SW480 (cell line): ENCODE measurements at places on chromosomes 3 and 15.

- DNase-seq, result peak; percentile 86
Observed at GRCh38 chr3:46163556-46164041, 44.5 kb downstream of the CCR1 start.

- DNase-seq, result no peak
Observed at GRCh38 chr15:72272997-72273352, 621 bp upstream of the PARP6 start.

DNA sequence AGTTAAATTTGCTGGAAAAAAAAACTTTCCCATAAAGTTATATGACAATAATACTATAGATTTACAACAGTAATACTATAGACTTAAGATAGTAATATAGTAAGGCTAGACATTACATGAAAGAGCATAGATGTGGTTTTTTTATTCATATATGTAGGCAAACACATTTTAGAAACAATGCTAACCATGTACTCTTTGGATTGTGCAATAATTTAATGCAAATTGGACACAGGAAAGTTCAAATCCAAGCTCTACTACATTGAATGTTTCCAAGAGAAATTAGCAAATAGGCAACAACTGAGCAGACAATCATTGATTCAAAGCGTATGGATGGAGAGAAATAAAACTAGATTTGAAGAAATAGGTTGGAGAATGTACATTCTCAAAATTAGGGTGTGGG lies 469.2 kb downstream of the CNTN3 start:
- no peak for DNase-seq

GRCh38 chr3:63960048-63960711 lies 48.0 kb upstream of the SCAANT1 start:
- peak; percentile 30 for DNase-seq

DNA sequence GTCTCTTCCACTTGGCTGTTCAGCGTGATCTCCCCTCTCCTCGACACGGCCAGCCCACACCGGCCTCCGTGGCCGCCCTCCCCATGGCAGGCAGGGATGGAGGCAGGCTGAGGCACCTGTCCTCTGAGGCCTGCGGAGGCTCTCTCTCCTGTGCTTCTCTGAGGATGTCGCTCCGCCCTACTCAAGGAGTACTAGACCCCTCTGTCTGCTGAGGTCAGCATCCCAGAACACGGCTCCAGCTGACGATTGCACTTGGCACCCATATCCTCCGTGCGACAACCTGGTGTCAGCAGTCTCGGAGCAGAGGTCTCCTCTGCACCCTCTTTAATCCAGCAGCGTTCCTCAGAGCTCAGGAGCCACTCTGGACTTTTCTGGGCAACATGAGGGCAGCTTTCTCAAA lies 322.6 kb downstream of the OCA2 start:
- no peak for DNase-seq

DNA sequence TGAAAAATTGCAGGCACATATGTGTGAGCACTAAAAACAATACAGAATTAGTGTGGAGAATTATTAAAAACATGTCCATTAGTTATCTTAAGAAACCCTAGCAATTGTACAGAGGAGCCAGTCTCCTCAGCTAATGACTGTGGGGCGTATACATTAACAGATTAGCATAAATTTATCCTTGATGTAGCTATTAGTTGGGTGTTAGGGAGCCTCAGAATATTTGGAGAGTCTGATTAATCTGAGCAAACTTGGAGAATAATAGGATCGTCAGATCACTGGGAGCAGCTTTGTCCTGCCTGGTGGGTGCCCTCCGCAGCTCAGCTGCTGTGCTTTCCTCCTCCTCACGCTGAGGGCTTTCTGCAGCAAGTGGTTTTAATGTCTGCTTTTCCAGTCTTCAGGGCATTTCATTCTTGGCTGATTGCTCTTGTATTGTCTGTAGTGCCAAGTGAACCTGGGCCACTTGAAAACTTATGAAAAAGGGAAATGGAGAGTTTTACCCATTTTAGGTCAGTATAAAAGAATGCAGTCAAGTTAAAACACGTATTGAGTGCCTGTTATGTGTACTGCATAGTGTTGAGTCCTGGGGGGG lies 417.4 kb upstream of the SEMA6D start:
- no peak for DNase-seq

- DNase-seq, result peak; percentile 32
Observed at GRCh38 chr3:170117134-170117533, 64.4 kb downstream of the PHC3 start.
